ENCODE measurements at places on chromosomes 13 and 19.

- no peak for DNase-seq
These were observed 2.9 kb downstream of the ZNF816 start for GRCh38 chr19:52959613-52960295.

GRCh38 chr13:114122127-114122511 is 10.3 kb downstream of the RASA3 start:
- DNase-seq = no peak

GRCh38 chr13:96141032-96141431 is 51.1 kb downstream of the HS6ST3 start:
- DNase-seq = peak; percentile 15

- no peak for DNase-seq
These were observed 762.2 kb upstream of the PRR20A start for GRCh38 chr13:56378566-56378965.

DNA sequence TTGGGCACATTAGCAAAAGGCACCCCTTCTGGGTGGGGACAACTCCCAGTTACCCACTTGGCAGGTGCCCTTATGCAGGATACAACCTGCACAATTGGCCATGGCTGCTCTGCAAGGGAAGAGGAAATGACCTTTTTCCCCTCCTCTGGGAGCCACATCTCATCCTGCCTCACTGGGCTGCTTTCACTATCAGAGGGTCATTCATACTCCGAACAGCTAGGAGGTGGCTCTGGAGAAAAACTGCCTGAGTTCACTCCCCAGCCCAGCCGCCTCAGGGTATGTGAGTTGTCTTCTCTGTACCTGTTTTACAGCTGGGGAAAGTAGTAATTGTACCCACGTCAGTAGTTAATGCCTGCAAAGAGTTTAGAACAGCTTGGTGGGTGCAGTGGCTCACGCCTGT is 7.1 kb upstream of the ACTN4 start:
- no peak for DNase-seq

- no peak for DNase-seq
These were observed 9.5 kb downstream of the NALCN start for GRCh38 chr13:101406791-101407190.

DNA sequence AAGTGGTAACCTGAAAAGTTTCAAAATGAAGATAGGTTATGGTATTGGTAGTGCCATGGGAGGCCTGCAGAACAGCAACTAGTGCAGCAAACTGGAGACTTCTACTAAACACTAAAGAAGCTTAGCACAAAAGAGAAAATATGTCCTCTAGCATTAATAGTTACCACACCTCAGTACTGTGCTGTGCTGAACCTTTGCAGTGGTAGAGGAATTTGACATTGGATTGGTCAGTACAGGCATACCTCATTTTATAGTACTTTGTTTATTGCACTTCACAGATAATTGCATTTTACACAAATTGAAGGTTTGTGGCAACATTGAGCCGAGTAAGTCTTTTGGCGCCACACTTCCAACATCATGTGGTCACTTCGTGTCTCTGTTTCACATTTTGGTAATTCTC is 40.4 kb downstream of the ZMYM2 start:
- DNase-seq = no peak

- DNase-seq = no peak
These were observed 2.3 kb downstream of the ENOX1 start for GRCh38 chr13:43784496-43784895.

DNA sequence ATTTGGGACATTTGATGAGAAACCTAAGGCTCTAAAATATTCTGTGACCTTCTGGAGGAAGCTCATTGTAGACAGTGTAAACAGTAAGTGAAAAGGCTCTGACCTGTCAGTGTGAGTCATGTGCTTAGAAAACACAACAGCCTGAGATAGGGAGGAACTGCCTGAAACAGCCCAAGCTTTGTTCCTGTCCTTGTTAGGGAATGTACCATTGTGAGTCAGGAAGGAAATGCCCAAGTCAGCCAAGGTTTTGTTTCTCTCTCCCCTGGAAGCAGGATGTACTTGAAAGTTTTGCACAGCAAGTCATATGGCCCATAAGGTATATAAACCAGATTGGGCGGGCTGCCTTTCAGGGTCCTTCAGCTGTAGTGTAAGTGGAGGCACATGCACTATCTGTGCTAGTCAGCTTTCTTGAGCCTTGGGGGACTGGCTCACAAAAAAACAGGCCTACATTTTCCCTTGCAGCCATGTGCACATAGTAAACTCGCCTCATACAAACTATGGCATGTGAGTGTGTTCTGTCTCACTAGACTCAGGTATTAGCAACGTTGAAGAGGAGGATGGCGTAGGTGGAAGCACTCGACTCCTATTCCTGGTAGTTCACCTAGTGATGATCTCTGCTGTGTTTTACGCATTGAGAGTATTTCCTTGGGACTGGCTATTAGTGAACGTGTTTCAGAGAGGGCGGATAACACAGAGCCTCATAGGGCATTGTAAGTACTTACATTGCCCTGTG is 141.2 kb upstream of the KLHL1 start:
- no peak for DNase-seq

- no peak for DNase-seq
These were observed 64.1 kb downstream of the KLF12 start for GRCh38 chr13:74070065-74070464.

- DNase-seq = no peak
These were observed 24.5 kb downstream of the ATP4B start for GRCh38 chr13:113633485-113633873.
